Heart left ventricle (tissue), 16 donors: ENCODE measurements at places on chromosomes 1 and 21.

- no peak overlapping the region for H3K4me3 ChIP-seq
- DNase-seq: no peak
These were observed 29.1 kb downstream of the S100A10 start for GRCh38 chr1:151964510-151964909.

DNA sequence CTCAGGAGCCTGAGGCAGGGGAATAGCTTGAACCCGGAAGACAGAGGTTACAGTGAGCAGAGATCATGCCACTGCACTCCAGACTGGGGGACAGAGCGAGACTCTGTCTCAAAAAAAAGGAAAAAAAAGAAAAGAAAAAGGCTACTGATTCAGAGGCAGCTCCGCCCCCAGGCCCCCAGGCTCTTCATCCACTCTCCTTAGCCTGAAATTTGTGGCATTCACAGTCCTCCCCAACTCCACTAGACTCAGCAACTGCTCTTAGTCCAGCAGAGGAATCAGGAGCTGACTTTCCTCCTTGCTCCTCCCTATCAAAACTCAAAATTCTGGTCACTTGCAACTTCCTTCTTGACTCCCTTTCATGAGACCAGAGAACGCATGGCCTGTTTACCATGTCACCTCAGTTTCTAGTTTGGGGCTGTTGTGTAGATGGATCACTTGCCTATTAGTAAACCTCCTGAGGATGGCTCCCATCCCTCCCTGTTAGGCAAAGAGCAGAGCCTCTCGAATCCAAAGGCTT lies 27.1 kb downstream of the PCAT6 start:
- H3K4me3 ChIP-seq: no peak overlapping the region
- no peaks in the 10 kb centered on the region for H3K4me1 ChIP-seq
- H3K27me3 ChIP-seq: no peaks in the 10 kb centered on the region
- no peak for DNase-seq

DNA sequence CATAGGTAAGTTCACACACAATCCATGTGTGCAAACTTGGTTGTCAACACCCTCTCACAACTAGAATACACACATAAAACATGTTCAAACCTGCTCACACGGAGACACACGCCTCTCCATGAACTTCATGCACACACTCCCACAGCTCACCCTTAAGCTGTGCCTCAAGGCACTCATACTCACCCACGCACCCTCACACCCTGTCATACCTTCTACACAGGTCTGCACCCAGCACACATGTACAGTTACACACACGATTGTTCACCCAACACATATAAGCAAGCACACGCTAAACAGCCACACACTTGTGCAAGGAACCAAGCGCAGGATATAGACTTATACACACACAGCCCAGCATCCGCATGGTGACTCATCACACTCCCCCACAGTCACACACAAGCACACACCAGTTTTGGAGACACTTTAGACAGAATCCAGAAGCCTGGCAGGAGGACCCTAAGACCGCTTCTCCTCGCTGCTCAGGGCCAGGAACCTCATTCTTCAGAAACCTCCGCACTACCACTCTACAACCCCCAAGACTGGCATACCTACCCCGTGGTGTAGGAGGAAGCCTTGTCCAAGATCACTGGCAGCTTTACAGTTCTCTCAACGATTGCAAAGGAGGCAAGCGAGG lies 58.7 kb upstream of the ZC3H12A start:
- no peak for DNase-seq
- no peaks in the 10 kb centered on the region for H3K4me1 ChIP-seq
- peaks cover 4% of the 10 kb centered on the region for H3K27me3 ChIP-seq
- no peak overlapping the region for H3K27ac ChIP-seq
- H3K4me3 ChIP-seq: no peak overlapping the region

DNA sequence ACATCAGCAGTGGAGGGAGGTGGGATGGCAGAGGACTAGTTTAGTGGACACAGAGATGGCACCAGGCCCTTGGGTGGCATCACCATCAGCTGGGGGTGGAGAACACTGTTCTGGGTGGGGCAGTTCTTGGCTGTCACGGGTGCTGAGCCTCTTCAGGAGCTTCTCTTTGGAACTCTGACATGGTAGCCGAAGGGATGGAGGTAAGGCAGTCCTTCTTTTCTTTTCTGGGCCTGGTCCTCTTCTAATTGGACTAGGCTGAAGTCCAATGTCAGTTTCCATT lies 8.3 kb upstream of the MEF2D start:
- no peak for DNase-seq

DNA sequence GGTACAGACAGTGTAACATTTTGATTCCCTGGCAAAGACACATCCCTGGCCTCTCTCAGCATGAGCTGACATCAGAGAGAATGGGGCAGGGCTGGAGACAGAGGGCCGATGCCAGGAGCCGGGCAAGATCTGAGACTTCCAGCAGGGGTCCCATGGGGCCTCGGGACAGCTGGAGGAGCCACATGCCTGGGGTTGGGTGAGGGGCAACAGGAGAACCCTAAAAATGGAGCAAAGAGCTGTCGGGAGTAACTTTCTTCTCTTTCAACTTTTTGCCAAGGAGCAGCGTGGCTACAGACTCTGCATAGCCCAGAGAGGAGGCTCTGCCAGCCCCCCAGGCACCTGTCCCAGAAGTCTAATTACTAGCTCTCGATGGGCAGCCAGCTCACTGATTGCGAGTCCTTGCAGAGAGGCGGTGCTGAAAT lies 130.8 kb downstream of the LACTBL1 start:
- DNase-seq: peak; percentile 65
- H3K27me3 ChIP-seq: no peaks in the 10 kb centered on the region
- H3K4me1 ChIP-seq: peaks cover 11% of the 10 kb centered on the region
- H3K4me3 ChIP-seq: no peak overlapping the region
- H3K27ac ChIP-seq: no peak overlapping the region

DNA sequence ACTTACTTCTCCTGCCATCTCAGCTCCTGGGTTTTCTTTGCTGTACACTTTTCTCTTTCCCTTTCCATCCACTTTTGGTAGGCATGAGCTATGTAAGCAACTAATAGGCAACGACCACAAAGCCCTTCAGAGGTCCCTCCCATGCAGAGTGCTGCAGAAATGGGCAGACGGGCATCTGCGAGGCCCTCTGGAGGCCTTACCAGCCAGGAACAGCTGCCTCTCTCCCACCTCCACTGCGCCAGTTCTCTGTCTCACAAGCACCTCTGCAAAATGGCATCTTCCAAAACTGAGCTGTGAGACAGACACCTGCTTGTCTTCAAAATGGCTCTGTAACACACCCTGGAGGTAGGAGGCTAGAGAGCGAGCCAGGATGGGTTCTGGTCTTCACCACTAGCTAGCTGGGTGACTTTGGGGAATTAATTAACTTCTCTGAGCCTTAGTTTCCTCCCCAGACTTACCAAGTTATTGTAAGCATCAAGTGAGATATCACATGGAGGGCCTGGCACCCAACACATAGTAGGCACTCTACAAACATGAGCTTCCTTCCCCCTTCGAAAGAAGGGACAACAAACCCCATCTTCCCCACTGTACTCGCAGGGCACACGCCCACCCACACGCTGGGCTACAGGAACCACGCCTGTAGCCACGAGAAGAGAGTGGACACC lies 62.0 kb downstream of the BCAR3 start:
- no peaks in the 10 kb centered on the region for H3K36me3 ChIP-seq
- DNase-seq: no peak
- no peak overlapping the region for H3K27ac ChIP-seq
- H3K4me3 ChIP-seq: no peak overlapping the region
- peaks cover 72% of the 10 kb centered on the region for H3K4me1 ChIP-seq

- peak overlapping the region; percentile 96 for H3K27ac ChIP-seq
- peaks cover 3% of the 10 kb centered on the region for H3K27me3 ChIP-seq
- H3K4me3 ChIP-seq: peak overlapping the region; percentile 64
- peaks cover 23% of the 10 kb centered on the region for H3K4me1 ChIP-seq
- no peaks in the 10 kb centered on the region for H3K36me3 ChIP-seq
These were observed 10.2 kb upstream of the TNFRSF14 start for GRCh38 chr1:2545754-2546514.

GRCh38 chr1:64519901-64520300 lies 50.0 kb downstream of the CACHD1 start:
- H3K4me1 ChIP-seq: peaks cover 29% of the 10 kb centered on the region
- no peak overlapping the region for H3K27ac ChIP-seq
- peak; percentile 53 for DNase-seq
- H3K4me3 ChIP-seq: no peak overlapping the region
- no peaks in the 10 kb centered on the region for H3K27me3 ChIP-seq

- peak; percentile 86 for DNase-seq
- H3K36me3 ChIP-seq: no peaks in the 10 kb centered on the region
- no peak overlapping the region for H3K27ac ChIP-seq
- H3K4me1 ChIP-seq: peaks cover 6% of the 10 kb centered on the region
These were observed 32.2 kb upstream of the EPB41 start for GRCh38 chr1:28882009-28882628.

- no peak overlapping the region for H3K4me3 ChIP-seq
- no peaks in the 10 kb centered on the region for H3K27me3 ChIP-seq
- no peak overlapping the region for H3K27ac ChIP-seq
- H3K36me3 ChIP-seq: no peaks in the 10 kb centered on the region
- DNase-seq: peak; percentile 37
These were observed 10.7 kb downstream of the SPATC1L start for GRCh38 chr21:46173573-46173972.

DNA sequence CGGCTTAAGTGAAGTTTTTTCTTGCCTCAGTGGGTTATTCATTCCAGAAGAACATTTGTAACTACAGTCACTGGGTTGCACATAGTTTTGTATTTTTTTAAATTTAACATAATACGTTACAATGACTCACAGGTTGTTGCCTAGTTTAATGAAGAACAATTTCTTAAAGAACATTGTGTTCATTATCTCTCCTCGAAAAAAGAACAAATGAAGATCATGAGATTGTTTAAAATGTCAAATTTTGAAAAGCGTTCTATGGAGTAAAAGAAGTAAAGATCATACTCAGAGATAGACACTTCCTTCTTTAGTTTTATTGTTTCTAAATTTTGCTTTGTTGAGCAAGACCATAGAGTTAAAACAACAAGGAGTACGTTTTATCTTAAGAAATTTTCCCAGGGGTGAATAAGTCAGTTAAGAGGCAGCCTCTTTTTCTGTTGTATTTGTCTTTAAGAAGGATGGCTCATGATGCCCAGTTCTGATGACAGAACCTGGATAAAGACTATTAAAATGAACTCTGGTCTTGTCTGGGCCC lies 10.5 kb upstream of the SLAMF1 start:
- no peak overlapping the region for H3K4me3 ChIP-seq
- H3K4me1 ChIP-seq: peaks cover 3% of the 10 kb centered on the region
- H3K36me3 ChIP-seq: no peaks in the 10 kb centered on the region
- no peak for DNase-seq

DNA sequence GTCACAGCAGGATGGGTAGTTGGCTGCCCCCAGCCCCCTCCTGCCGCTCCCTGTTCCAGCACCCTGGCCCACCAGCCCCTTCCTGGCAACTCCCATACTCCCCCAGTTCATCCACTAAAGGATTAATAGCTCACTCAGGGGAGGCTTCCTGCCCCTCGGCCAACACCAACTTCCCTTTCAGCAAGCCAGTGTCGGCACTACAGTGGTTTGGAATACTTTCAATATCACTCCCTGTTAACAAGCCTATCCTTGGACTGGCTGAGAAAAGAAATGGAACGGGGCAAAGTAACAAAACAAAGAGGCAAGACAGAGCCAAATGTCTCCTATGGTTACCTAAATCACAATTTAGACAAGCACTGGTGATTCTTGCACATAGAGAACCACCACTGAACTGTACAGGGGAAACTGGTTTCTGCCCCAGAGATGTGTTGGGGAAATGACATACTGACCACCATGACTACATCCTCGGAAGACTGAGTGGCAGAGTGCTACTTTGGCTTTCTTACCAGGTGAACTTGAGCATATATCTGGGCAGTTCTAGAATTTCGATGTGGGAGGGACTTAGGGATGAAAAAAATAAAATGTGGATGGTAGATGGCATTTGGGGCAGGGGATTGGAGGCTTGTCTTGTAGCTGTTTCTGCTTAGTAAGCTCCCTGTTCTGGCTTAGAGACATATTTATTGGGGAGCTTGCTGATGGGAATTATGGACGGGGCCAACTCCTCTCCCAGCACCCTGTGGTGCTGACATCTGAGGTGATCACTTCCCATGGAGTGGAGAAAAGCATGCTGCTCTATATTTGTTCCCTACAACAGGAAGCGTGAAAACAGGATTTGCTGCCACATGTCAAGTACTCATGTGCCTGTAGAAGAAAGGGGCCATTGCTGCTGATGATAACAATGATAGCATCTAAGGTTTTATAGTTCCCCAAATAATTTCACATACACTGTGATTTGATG lies 7.1 kb upstream of the CAPN2 start:
- peaks cover 38% of the 10 kb centered on the region for H3K4me1 ChIP-seq
- no peak for DNase-seq
- no peaks in the 10 kb centered on the region for H3K27me3 ChIP-seq
- H3K4me3 ChIP-seq: no peak overlapping the region
- peak overlapping the region; percentile 66 for H3K27ac ChIP-seq
- H3K36me3 ChIP-seq: no peaks in the 10 kb centered on the region

- H3K36me3 ChIP-seq: no peaks in the 10 kb centered on the region
- H3K27me3 ChIP-seq: no peaks in the 10 kb centered on the region
- no peaks in the 10 kb centered on the region for H3K4me1 ChIP-seq
- DNase-seq: no peak
These were observed 13.0 kb upstream of the NEK7 start for GRCh38 chr1:198143797-198144196.

GRCh38 chr1:193355178-193355577 lies 168.8 kb upstream of the B3GALT2 start:
- no peak for DNase-seq
- H3K4me3 ChIP-seq: no peak overlapping the region
- H3K27me3 ChIP-seq: no peaks in the 10 kb centered on the region
- H3K27ac ChIP-seq: no peak overlapping the region

DNA sequence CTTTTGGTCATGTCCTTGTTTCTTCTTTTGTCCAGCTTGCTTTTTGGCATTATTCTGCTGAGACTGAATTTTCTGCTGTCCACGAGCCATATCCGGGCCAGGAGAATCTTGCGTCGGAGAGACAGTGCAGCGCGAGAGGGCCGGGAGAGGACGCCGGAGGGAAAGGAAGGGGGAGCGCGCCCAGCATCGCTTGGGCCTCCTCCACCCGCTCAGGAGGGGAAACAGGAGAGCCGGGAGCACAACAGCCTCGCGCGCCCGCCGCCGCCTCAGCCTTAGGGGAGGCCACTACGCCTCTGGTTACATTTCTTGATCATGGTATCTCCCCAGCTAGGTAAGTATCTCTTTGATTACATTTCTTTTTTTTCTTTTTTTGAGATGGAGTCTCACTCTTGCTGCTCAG lies 7.4 kb upstream of the DEGS1 start:
- no peaks in the 10 kb centered on the region for H3K27me3 ChIP-seq
- H3K4me1 ChIP-seq: peaks cover 7% of the 10 kb centered on the region
- H3K36me3 ChIP-seq: no peaks in the 10 kb centered on the region
- H3K4me3 ChIP-seq: peak overlapping the region; percentile 31
- no peak overlapping the region for H3K27ac ChIP-seq

GRCh38 chr21:32795376-32795775 lies 23.8 kb upstream of the PAXBP1 start:
- no peak overlapping the region for H3K27ac ChIP-seq
- no peak for DNase-seq
- H3K4me1 ChIP-seq: no peaks in the 10 kb centered on the region
- H3K4me3 ChIP-seq: no peak overlapping the region
- no peaks in the 10 kb centered on the region for H3K36me3 ChIP-seq

- peak overlapping the region; percentile 85 for H3K27ac ChIP-seq
- H3K27me3 ChIP-seq: no peaks in the 10 kb centered on the region
- H3K4me3 ChIP-seq: no peak overlapping the region
- no peak for DNase-seq
- H3K36me3 ChIP-seq: peaks cover 4% of the 10 kb centered on the region
These were observed 7.2 kb upstream of the GUCA2A start for GRCh38 chr1:42171679-42172266.
